ENCODE measurements at places on chromosomes 4 and X. TPM values are rescaled to one million over a fixed set of nuclear protein-coding genes. Genes with fewer than 3 reads are reported as not detected.

- peak; percentile 79 for DNase-seq
These were observed 32.0 kb downstream of the CTBP1 start for GRCh38 chr4:1216869-1217294.

RNF150 gene
- not detected for total RNA-seq

KCND1 gene
- total RNA-seq = 5.6 TPM

GRCh38 chr4:99848591-99849001, 32.0 kb downstream of the DAPP1 start:
- DNase-seq = no peak

- no peak for DNase-seq
These were observed 312.4 kb downstream of the ARHGAP10 start for GRCh38 chr4:148044089-148044911.

- DNase-seq = no peak
These were observed 1.9 kb downstream of the CXCL2 start for GRCh38 chr4:74097116-74097515.

PIGA gene
- 21.6 TPM for total RNA-seq

- no peak for DNase-seq
These were observed 38.7 kb downstream of the HTT-AS start for GRCh38 chr4:3035674-3036073.

DNA sequence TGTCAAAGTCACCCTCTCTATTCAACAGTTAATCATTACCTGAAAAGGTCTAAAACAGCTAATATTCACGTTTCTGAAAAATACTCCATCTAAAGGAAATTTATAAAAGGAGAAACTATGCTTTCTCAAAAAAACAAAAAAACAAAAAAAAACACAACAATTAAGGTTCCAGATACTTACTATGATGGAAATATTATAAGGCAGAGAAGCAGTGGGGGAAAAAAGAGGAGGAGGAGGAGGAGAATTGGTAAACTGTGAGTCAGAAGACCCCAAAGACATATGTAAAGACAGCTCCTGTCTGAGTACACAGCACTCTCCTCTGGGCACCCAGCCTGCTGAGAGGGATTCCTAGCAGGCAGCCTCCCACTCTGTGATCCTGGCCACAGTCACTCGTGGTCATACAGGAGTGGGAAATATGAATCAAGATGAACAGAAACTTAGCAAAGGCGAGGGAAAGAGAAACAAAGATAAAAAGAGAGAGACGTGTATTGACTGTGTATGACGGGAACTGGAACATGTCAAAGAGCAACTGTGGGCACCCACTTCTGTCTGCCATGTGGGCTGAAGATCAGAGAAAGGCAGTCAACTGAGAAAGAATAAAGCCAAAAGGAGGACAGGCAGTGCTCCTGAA, 12.5 kb downstream of the KLHL15 start:
- no peak for DNase-seq

DNA sequence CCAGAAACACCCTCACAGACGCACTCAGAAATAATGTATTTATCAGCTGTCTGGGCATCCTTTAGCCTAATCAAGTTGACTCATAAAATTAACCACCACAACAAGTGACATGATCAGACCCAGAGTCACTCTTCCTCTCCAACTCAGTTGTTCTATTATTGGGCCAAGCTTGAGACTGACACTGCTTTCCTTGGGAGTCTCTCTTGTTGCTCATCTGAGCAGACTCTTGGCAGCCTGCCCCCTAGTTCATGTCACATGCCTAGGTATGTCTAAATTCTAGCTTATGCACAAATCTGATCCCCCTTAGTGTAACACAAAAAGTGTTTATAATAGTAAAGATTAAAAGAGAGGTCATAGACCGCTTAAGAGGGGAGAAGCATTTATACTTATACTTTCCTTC, 72.6 kb upstream of the ADAMTS3 start:
- no peak for DNase-seq

Data from activated naive CD8-positive, alpha-beta T cell treated with anti-CD3 and anti-CD28 coated beads, Interleukin-2, amount 10 ng/mL, durations not matched to agents 7 days and 5 days (primary cell).